ENCODE measurements at places on chromosomes 16 and 17.

GRCh38 chr17:58170622-58171021, 3.8 kb downstream of the OR4D2 start:
- DNase-seq: no peak

DNA sequence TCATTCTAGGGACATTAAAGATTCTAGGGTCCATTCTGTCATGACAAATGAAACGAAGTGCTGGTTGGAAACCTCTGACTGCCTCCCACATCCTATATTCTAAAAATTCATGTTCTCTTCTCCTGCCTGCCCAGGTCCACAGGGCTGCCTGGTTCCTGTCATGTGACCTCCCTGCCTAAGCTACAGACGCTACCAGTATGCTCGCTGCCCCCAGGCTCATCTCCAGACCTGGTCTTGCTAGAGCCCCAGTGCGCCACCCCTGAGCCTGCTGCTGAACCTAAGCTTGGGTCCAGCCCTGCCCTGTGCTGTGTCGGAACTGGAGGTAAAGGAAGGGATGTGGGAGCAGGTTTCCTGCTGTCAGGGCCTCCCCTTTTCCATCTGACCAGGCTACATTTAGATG, 231.6 kb upstream of the CDH5 start:
- no peak for DNase-seq

GRCh38 chr17:77200711-77201110, 59.9 kb downstream of the SEC14L1 start:
- no peak for DNase-seq

- no peak for DNase-seq
Observed at GRCh38 chr17:50824429-50824828, 11.0 kb upstream of the WFIKKN2 start.

DNA sequence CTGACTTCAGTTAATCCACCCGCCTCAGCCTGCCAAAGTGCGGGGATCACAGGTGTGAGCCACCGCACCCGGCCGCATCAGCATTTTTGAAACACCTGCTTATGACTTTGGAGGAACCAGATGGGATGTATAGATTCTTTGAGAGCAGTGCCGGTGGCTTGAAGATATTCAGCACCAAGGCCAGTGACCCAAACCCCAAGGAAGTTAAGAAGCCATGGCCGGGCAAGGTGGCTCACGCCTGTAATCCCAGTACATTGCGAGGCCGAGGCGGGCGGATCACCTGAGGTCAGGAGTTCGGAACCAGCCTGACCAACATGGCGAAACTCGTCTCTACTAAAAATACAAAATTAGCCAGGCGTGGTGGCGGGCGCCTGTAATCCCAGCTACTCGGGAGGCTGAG, 43.9 kb downstream of the TRARG1 start:
- DNase-seq: no peak

DNA sequence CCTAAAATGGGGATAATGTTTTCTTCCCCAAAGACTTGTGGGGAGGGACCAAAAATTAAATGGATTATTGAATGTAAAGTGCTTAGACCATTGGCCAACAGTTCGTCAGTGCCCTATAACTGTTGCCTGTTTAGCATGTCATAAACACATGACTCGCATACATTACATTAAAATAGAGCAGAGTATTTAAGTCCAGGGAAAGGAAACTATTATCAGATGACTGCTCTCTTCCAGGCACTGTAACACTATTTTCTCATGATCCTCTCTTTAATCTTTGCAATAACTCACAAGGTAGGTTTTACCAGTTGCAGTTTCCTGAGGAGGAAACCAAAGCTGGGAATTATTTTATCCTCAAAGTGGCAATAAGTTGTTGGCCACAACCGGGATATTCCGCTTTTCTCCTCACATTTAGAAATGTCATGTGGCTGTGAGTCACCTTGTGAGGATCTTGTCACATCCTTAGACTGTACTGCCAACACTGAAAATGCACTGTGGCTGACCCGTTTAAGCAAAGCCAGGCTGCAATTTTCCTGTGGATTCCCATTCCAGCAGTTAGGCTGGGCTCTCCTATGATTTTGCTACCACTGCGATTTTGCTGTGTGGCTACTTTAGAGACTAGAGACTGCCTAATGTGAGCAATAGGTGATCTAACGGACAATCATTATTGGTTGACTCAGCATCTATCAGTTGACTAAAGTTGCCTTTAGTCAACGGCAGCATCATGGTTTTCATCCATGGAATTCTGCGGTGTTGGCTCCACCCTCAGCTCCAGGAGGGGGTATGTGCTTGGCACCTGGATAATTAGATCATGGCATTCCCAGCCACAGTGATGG, 58.3 kb upstream of the DHX40 start:
- no peak for DNase-seq

- DNase-seq: no peak
Observed at GRCh38 chr17:55737976-55738501, 12.8 kb upstream of the PCTP start.

DNA sequence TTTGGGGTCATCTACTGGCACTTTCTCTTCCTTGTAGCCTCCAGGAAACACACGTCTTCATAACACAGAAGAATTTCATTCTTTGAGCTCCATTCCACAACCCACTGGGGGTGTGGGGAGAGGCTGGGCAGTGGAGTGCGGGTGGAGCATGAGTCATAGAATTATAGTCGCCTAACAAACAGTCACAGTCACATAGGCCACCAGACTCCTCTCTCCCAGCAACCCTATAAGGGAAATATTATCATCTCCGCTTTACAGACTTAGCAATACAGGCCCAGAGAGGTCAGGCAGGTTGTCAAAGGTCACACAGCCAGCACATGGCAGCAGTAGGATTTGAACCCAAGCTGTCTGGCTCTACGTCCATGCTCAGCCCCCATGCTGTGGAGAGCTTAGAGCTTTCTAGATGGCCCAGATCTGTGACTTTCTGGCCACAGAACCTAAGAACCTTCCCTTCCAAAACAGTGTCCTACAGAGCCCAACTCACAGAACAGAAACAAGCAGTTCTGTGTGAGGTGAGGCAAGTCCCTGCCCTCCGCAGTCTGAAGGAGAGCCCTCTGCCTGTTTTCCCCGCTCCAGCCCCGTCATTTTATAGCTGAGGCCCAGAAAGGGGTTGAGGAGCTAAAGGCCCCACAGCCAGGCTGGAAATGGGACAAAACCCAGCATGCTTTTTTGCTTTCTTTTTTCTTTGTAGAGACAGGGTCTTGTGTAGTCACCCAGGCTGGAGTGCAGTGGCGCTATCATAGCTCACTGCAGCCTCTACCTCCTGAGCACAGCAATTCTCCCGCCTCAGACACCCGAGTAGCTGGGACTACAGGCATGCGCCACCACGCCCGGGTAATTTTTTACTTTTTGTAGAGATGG, 10.7 kb upstream of the LITAF start:
- no peak for DNase-seq

DNA sequence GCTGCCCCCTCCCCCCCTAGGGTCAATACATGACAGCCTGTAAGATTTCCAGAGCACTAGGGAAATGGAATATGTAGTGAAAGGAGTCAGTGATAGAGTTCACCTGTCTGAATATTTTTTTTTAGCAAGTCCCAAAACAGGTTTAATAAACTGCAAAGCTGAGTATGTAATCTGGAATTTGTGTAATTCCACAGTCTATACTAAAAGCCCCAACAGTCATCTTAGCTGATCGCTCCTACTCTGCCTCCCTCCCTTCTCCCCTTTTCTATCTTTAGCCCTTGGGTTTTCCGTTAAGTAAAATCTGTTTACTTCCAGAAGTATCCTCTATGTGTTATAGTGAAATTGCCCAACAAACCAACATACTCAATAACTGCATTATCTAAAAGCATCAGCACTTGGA, 3.5 kb downstream of the CDH13 start:
- no peak for DNase-seq

DNA sequence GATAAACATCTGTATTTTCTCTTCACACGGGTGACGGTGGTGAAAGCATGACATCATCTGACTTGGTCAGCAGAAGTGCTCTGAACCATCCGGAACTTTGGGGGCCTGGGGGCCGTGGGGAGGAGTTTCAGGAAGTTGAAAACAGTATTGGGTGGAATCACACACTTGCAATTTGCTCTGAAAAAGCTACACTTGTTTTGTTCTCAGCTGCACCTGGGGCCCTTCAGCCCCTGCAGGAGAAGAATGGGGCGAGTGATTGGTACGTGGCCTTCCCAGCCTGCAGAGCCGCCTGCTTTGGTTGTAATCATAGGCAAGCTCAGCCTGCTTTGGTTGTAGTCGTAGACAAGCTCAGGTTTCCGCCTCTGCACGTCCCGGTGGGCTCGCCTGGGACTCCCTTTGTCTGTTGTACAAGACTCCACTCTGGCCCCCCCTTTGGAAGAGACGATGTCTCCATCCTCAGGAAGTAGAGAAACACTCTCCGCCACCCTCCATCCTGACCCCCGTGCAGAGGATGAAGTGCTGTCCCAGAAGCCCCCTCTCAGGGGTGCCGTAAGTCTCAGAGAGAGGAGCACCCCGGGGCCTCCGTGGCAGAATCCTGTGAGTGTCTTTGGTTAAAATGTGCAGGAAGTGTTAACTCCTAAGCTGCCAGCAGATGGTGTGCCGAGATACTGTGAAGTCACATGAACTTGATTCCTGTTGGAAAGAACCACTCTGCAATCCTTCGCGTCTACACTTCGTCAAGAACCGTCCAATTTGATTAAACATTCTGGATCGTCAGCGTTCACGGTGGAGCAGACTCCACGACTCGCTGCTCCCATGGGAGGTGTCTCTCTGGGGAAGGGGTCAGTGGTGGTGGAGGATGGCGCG, 5.4 kb downstream of the BANP start:
- DNase-seq: no peak

DNA sequence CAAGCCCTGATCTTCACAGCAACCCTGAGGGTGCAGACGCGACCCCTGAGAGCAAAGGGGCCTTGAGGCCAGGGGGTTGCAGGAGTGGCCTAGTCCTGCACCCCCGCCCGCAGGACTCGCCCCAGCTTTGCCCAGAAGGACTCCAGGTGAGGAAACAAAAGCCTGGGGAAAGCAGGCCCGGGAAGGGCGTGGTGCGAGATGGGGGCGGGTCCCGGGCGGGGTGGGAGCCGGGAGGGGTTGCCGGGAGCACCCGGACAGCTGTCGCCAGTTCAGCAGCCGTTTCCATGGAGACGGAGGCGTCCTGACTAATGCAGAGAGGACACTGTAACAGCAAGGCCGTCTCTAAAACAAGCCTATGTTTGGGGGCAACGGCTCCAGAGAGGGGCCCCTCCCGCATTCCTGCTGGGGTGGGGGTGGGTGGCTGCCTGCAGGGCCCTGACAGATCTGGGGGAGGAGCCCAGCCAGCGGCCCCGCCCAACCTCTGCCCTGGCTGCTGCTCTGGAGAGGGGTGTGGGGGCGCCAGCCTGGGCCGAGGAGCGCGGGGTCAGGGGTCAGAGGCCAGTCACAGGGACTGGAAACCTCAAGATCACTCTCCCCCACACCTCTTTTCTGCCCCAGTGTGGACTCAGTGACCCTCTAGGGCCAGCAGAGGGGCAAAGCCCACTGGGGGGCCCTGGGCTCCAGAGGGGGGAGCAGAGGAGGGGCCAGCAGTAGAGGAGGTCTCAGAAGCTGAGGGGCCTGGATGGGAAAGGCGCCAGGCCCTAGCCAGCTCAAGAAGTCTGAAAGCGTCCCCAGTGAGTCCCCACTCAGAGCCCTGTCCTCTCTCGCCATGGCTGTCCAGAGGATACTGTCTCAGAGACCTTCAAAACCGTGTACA, 3.1 kb upstream of the TPPP3 start:
- DNase-seq: no peak

DNA sequence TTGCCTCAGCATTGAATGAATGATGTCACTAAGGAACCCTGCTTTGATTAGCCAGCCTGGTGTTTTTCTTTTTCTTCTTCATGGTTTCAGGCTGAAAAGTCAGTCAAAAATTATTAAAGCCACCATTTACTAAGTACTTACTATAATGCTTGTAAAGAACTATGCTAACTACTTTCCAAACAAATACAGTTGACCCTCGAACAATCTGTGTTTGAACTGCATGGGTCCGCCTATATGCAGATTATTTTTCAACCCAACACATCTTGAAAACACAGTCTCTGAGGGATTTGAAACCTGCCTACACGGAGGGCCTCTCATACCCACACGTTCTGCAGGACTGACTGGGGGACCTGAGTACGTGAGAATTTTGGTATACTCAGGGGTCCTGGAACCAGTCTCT, 136.3 kb downstream of the PARN start:
- DNase-seq: no peak

DNA sequence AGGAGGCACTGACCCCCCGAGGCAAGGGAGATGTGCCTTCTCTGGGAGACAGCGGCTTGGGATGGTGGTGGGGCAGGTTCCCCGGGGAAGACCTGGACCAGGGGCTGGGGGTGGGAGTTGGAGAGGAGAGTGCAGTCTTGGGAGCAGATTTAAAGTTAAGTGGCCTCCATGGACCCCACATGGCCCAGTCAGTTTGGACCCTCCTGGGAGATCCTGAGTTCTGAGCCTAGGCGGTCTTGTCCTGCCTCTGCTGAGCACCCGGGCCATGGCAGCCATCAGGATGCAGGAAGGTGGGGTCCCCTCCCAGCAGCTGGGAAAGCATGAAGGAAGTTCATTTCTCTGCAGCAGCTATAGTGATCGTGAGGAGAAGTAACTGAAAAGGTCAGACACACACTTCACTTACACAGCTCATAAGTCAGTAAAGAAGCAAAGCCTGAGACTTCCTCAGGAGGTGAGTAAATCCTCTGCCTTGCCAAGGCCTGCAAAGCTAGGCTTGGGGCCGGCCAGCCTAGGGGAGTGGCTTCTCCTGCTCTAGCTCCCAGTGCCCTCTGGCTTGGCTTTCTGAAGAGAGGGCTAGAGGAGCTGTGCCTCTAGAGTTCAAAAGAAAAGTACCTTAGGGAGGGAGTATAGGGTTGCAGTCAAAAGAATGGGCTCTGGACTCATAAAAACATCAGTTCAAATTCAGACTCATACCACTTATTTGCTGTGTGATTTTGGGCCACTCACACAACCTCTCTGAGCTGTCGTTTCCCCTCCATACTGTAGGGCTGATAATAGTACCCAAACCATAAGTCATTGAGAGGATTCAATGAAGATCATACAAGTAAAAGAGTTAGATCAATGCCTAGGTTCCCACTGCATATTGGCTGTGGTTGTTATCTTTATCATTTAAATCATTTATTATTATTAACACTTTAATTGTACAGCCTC, 31.0 kb upstream of the C16orf78 start:
- DNase-seq: no peak

GRCh38 chr17:16061631-16062030, 62.0 kb downstream of the TTC19 start:
- no peak for DNase-seq

DNA sequence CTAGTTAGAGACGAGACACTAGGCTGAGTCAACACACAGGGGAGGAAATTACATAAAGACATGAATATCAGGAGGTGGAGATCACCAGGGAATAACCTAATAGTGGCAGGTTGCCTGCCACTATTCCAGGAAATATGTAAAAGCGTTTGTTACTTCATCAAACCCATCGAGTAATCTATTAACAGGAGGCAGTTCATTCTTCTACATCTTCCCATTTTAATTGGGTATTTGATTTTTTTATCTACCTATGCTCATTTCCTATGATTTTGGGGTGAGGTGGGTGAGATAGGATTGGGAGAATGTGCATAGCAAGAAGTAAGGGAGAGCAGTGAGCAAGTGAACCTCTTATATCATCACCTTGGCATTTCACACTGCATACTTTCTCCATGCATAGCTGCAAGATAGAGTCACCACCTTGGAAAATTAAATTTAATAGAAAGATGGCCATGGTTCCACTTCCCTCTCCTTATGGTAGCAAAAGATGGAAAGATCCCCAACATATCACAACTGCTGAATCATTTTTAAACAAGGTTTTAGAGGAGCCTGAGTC, 312.2 kb downstream of the TMEM114 start:
- DNase-seq: no peak

- no peak for DNase-seq
Observed at GRCh38 chr17:63704259-63704576, 4.3 kb upstream of the LIMD2 start.

- DNase-seq: no peak
Observed at GRCh38 chr16:31713945-31714902, 159.4 kb upstream of the ZNF267 start.

GRCh38 chr16:5480431-5481195, 383.0 kb upstream of the EEF2KMT start:
- no peak for DNase-seq

Measured in substantia nigra (tissue), 51 donors.